ENCODE measurements at places on chromosomes 2 and 18.

DNA sequence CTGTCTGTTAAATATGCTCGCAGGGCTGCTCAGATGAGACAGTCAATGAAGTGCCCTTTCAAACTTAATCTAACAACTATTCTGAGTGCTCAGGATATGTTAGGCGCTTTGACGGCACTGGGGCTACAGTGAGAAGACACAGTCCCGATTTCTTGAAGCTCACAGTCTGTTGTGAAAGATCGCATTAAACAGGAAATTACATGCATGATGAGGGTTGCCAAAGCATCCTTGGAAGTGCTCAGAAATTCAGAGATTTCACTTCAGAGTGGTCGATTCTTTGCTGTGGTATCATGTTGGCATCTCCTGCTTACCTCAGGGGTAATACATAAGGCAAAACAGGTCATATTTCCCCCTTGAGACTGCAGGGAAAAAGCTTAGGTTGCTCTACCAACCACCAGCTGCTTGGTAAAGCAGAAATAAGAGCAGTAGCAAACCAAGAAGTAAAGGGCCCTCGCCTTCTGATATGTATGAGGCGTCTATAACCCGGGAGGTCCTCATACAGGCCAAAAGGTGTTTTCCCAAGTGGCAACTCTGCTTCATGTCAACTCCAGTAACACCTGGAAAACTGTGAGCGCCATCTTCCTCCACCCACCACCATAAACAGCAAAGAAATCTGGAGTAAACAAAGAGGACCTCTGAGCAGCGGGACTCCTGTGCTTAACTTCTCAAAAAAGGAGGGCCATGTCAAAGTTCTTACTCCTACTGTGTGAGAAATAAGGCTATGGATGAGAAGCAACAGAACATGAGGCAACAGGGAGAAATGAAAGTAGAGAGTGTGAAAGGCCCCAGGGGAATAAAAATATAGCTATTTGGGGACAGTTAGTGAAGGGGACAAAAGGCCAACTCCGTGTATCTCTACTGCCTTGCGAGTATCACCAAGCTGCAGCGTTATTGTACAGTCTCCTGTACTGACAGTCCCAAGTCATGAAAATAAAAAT, 79.3 kb downstream of the CLHC1 start:
- no peak for DNase-seq

- DNase-seq = no peak
Observed at GRCh38 chr2:148754864-148755263, 110.3 kb downstream of the EPC2 start.

DNA sequence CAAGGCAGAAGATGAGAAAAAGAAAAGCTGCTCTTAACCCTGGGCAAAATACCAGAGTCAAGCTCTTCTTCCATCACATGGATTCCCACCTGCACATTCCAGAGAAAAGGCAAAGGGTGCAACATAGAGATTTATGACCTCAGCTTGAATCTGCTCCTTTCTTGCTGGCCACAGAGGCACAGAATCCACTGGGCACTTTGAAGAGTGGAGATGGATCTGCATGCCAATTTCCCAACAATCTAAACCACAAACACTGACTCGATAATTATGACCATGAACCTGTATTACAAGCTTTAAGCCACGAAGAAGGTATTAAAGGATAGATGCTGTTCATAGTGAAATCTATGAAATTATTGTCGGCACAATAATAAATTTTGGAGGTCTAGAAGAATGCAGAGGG, 237.3 kb downstream of the PID1 start:
- DNase-seq = no peak

- DNase-seq = no peak
Observed at GRCh38 chr2:60957643-60958042, 59.9 kb upstream of the PEX13 start.

GRCh38 chr2:71829008-71829407, 318.7 kb downstream of the CYP26B1 start:
- no peak for DNase-seq

DNA sequence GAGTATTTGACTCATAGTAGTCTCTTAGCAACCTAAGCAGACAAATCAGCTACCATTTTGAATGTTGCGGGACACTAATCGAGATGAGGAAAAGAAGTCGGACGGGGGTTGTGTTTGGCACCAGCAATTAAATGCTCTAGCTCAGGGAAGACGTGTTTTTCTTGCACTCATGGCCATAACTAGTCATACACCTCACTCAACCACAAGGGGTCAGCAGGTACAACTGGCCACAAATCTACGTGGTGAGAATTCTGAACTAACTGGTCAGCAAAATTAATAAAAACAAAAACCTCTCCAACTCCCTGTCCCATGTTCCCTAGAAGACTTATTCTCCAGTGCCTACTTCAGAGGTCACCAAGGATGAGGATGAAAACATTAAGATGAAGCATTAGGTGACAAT, 1467.8 kb downstream of the DPP10 start:
- no peak for DNase-seq

- no peak for DNase-seq
Observed at GRCh38 chr2:234212534-234212933, 162.0 kb downstream of the SPP2 start.
